Breast epithelium (tissue), 4 donors: ENCODE measurements at places on chromosomes 12 and 14. TPM values are rescaled to one million over a fixed set of nuclear protein-coding genes. Genes with fewer than 3 reads are reported as not detected.

- DNase-seq, result no peak
Observed at GRCh38 chr12:111156304-111156703, 212.6 kb downstream of the PHETA1 start.

DNA sequence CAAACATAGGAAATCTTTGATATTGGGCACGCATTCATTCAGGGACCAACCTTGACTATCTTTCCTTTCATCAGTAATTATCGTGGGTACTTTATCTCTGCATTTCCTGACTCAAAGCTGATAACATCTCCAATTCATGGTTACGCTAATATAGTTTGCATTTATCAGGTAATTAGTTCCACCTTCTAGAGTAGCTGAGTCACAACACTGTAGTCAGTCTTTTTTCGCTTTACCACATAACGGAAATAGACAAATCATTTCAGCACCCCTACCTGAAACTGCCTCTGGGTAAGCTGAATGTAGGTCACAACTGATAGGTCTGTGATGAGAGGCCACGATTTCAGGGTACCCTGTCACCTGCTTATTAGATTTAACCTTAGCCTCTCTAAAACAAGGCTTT, 36.7 kb upstream of the IL22 start:
- DNase-seq, result no peak

- peak; percentile 93 for DNase-seq
Observed at GRCh38 chr12:46268583-46269428, at the start of gene SLC38A1. Gene SLC38A1, minus strand, starts transcription at chr12:46269043. Its CDS starts 29,243 bp downstream, at chr12:46239800.

- DNase-seq, result no peak
Observed at GRCh38 chr12:84911271-84912197, 1.1 kb downstream of the SLC6A15 start.

- no peak for DNase-seq
Observed at GRCh38 chr14:84098261-84098660, 1431.7 kb upstream of the FLRT2 start.

DNA sequence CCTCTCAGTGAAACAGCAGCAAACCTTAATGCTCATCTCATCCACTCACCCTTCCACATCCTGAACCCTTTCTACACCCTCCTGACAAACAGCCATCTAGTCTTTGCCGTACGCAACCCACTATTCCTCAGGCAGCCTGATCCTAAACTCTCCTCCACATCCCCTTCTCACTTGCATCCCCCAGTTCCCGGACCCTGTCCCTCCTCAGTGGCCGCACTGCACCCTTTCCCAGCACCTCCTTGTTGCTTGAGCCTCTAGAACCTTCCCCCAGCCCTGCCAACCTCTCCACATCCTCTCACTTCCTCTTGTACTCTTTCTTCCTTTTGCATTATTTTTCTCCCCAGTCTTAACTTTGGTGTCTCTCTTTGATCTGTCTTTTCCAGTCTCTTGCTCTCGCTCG, 42.9 kb downstream of the IQSEC3 start:
- no peak for DNase-seq

C12orf50 gene
- not detected for total RNA-seq
